ENCODE measurements at places on chromosomes 1 and 21.

DNA sequence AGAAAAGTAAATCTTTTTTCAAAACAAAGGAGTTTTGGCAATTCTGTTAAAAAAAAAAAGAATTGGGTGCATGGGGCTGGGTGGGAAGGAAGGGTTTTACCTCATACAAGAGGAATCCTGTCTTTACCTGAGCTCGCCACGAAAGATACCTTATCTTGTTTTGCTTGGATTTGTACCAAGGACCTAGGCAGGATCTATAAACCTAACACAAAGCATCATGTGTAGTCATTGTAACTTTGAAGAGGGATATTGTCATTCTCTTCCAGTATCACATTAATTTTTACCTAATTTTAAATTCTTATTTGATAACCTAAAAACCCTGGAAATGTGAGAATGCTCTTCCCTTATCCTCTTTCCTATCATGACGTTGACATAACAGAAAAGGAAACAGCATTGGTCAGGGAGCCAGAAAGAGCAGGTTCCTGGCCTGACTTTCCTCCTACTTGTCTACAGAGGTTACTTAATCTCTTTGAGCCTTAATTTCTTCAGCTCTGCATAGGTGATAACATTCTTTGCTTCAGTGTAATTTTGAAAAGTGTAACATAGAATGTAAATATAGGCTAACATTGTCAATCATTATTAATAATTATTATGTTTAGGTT is 4.0 kb upstream of the LAMC1 start:
- DNase-seq, result no peak

- DNase-seq, result no peak
These were observed 740 bp downstream of the DSTYK start for GRCh38 chr1:205210756-205211168.

DNA sequence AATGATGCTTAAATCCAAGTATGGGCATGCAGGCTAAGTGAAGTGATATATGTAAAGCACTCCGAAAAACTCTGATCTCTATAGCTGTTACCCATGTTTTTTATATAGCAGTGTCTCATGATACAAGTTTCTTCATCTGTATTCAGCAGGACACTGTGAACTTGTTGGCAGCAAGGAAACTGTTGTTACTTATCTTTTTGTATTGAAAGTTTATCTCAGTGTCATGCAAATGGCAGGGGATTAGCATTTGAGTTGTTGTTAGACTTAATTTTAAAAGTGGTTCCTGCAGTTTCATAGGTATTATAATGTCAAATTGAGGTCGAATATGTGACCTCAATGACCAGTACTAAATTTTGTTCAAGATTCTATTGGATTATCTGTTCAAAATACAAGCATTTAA is 47.9 kb downstream of the NCAM2 start:
- no peak for DNase-seq

GRCh38 chr1:82978461-82979324 is 1020.2 kb downstream of the TTLL7 start:
- no peak for DNase-seq

GRCh38 chr1:53368314-53369033 is 40.6 kb upstream of the LRP8 start:
- DNase-seq, result no peak

GRCh38 chr1:212565571-212566305 is 42.8 kb upstream of the ATF3 start:
- no peak for DNase-seq

DNA sequence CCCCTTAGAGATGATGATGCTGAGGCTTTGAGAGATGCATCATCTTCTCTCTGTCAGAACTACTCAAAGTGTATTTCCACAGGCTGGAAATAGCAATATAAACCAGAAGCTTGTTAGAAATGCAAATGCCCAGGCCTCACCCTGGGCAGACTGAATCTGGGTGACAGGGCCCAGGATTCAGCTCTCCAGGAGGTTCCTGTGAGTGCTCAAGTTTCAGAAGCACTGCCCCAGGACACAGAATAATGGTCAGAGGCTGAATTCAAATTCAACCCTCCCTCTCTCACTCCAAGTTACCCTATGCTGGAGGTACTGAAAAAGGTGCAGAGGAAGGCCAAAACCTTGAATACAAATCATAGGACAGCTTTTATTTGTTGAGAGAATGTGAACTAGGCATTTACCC is 98.5 kb upstream of the NGF start:
- no peak for DNase-seq

Data from T-helper 22 cell (primary cell).